Activated CD8-positive, alpha-beta memory T cell treated with anti-CD3 and anti-CD28 coated beads for 24 hours (primary cell): ENCODE measurements at places on chromosomes 7 and 10.

DNA sequence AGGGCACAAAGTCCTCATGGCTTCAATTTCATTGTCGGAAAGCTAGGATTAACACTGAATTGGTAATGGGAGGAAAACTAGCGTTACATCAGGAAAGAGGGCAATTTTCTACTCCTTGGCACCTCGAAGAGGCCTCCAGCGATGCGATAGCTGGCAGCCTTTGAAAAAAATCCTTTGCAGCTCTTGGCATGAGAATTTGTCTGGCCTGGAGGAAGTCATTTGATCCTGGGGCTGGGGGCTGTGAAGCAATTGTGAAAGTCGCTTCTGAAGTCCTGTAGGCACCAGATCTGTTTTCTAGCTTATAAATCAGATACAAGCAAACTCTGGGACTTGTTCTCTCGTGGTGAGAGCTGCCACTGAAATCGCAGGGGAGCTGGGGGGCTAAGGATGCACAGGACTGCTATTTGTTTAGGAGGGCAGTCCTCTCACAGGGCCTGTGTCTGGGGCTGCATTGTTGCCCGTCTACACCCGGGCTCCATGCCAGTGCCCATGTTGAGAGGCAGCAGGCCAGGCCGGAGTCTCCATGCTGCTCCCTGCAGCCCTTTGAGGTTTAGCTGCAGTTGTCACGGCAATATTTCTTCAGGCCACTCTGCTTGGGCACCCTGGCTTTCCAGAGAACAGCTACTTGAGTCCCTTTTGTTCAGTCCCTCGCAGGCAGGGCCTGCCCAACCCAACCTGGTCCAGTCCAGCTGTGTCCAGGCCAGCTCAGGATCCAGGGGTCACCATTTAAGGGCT, 206.8 kb upstream of the LYZL1 start:
- no peak for DNase-seq

DNA sequence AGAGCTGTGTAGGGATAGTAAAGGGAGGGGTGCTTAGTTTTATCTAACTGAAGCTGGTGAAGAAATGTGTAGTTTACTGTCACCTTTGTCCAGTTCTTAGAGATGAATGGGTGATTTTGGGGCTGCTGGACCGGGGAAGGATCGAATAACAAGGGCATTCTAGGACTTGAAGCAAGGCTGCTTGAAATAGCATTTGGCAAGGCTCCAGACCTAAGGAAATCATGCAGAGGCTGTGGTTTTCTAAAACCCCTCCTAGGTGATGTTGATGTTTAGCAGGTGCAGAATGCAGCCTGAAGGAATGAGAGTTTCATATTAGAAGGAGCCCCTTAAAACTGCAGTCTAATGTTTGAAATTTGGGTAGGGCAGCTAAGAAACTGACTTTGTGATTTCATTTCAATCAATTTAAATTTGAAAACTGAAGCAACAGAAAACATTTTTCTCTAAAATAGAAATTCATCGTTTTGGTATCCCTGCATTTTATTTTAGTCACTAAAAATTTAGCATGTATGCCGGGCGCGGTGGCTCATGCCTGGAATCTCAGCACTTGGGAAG, 68.5 kb downstream of the TET1 start:
- DNase-seq, result no peak

DNA sequence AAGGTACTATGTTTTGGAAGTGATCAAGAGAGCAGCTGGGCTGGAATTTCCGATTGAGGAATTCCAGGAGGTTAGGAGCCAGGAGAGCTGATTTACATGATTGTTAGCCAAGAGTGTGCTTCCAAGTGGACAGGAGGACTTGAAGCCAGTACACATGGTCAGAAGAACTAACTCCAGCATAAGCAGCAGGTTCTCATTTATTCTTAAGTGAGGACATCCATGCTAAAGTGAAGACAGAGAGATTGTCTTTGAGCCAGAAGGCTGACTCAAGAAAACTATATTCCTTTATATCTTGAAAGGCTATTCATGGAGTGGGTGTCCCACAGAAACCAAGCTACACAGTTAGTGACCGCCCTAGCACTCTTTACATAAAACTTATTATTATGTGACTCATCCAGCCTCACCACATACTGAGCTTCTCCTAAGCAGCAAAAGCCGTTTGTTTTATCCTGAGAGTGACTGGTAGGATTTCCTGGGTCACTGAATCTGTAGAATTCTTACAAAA, 56.7 kb upstream of the SEMA3A start:
- DNase-seq, result no peak

- no peak for DNase-seq
Observed at GRCh38 chr10:98078774-98079173, 48.4 kb upstream of the CRTAC1 start.

- DNase-seq, result no peak
Observed at GRCh38 chr7:116153050-116153449, 57.3 kb upstream of the TES start.

- DNase-seq, result no peak
Observed at GRCh38 chr7:100879685-100880261, 4.9 kb downstream of the SRRT start.

- DNase-seq, result no peak
Observed at GRCh38 chr7:15709978-15710377, 23.5 kb upstream of the MEOX2 start.

GRCh38 chr10:6269953-6270867, 67.5 kb downstream of the PFKFB3 start:
- peak; percentile 84 for DNase-seq

GRCh38 chr7:68063171-68063570, 1066.5 kb downstream of the TYW1 start:
- DNase-seq, result no peak

- DNase-seq, result no peak
Observed at GRCh38 chr7:71350680-71351079, 218.7 kb downstream of the GALNT17 start.

- DNase-seq, result no peak
Observed at GRCh38 chr10:31884386-31884785, 44.2 kb downstream of the ARHGAP12 start.

GRCh38 chr7:137335814-137336213, 7.7 kb downstream of the PTN start:
- DNase-seq, result no peak

- no peak for DNase-seq
Observed at GRCh38 chr7:64755865-64756264, 38.4 kb upstream of the ZNF138 start.

DNA sequence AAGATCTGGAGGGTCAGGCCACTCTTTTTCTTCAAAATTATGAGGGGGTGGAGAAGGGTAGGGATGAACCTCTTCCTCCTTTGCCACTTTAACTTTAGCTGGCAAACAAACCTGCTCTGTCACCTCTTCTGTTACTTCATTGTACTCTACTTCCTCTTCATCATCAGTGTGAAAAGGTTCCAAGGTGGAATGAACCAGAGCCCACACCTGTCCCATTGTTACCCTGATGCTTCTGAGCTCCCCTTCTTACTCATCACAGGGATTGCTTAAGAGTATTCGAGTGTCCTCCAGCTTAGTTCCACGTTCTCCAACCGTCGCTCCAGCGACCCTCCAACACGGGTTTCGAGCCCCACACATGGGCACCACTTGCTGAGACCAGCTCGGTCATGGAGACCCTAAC, 5.2 kb downstream of the MRPS24 start:
- no peak for DNase-seq

DNA sequence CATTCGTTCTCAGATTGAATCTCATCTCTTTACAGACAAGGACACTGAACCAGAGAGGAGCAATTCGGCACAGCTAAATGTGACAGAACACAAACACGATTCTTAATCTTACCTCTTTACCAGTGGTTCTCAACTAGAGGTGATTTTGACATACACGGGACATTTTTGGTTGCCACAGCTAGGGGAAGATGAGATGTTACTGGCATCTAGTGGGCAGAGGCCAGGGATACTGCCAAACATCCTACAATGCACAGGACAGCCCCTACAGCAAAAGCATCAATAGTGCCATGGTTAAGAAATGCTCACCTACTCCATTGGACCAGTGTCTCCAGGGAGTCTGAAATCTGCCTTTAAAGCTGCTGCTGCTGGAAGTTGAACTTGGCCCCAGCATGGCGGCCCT, 27.3 kb downstream of the PDE1C start:
- DNase-seq, result no peak

DNA sequence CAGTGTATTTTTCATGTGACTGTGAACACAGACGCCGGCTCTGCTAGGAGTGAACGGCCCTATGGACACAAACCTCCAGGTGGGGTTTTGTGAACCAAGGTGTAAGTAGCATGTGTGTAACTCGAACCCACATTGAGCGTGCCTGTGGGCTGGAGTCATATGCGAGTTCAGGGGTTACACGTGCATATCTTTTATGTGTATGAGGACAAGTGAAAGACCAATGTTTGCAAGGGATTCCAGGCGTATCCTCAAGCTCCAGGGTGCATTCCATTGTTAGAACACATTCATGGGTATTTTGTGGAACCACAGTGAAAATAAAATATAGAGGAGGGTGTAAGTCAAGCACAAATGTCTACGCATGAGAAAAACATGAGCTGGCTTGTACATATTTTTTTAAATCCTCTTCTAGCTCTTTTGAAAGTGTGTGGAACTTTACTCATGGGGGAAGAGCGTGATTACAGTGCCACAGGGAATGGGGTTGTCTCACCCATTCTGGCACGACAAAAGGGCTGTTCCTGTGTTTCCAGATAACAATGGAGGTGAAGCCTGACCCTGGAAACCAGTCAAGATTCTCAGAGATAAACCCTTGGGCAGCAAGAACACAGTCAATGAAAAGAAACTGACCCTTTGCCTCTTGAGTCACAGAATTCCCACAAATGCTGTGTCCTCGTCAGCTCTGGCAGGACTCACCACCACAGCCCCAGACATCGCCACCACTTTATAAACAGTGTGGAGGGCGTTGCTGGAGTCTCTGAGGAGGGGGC, 37.0 kb upstream of the GOT1 start:
- DNase-seq, result no peak

DNA sequence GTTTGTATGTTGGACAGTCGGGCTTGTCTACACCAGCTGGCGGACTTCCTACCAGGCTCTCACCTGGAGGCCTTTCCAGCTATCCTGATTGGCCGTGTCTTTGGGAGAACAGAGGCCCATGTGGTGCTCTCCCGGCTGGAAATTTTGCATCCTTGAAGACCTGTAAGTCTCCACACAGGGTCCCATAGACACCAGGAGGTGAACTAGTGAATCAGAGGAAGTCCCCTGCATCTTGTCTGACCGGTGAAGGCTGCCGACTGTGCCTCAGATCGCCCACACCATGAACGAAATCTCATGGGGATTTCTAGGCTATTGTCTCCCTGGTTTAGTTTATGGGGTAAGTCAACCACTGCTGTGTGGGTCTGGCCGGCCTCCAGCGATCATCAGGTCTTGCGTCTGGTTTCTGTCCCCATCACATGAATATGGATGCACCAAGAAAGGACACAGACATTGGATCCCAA, 108.4 kb upstream of the LYZL2 start:
- DNase-seq, result no peak

DNA sequence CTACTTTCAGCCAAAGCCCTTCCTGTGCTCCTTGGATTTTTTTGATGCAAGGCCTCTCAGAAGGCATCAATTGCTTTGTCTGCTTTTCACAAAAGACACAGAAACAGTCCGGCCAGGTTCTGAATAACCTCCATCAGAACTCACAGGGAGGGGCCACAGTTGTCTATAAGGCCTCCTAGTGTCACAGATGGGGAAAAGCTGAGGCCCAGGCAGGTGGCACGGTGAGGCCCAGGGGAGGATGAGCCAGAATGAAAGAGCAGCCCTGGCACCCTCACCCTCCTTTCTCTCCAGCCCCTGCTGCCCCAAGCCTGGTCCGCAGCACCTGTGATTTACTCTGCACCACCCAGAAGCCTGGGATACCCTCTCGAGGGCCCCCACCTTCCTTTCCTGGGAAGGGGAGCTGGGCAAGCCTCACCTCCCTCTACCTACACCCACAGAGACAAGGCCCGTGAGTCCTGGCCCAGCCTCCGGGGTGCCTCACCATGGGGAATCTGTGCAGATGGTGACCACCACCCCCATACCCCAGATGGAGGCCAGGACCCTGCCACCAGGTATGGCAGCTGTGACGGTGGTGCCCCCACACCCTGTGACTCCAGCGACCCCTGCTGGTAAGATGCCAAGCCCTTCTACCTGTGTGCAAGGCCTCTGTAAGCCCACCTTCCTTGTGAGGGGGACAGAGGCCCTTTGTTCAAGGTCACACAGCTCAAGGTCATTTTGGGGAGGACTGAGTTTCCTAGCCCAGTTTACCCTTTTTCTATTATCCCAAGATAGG, 26.2 kb upstream of the ZNF467 start:
- peak; percentile 76 for DNase-seq

DNA sequence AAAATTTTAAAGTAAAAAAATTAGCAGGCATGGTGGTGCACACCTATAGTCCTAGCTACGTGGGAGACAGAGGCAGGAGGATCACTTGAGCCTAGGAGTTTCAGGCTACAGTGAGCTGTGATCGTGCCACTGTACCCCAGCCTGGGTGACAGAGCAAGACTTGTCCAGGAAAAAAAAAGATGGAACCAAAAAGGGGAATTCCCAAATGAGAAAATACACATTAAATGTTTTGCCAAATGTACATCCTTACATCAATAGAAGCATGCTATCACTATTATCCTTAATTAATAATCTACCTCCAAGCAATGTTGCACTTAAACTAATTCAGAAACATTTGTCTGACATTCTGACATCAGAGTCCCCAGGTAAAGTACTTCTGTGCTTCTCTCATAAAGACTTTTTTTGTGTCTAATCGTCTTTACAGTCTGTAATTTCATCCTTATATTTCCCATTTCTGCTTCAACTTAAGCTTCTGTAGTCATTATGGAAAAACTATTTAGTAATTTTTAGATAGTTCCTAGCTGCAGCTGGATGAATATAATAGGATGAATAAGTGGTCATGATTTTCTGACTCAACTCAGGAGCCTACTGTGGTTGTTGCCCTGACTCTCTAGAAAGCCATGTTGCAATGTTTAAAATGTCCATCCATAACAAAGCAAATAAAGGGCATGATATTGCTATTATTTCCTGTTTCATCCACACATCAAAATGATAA, 57.7 kb downstream of the MYPN start:
- DNase-seq, result no peak

- no peak for DNase-seq
Observed at GRCh38 chr10:31058795-31059703, 27.4 kb upstream of the ZNF438 start.

GRCh38 chr7:107924841-107925504, 34.0 kb downstream of the DLD start:
- no peak for DNase-seq

GRCh38 chr7:85115006-85115405, 71.8 kb downstream of the SEMA3D start:
- no peak for DNase-seq

GRCh38 chr10:111579473-111579872, 502.6 kb downstream of the ADRA2A start:
- no peak for DNase-seq

DNA sequence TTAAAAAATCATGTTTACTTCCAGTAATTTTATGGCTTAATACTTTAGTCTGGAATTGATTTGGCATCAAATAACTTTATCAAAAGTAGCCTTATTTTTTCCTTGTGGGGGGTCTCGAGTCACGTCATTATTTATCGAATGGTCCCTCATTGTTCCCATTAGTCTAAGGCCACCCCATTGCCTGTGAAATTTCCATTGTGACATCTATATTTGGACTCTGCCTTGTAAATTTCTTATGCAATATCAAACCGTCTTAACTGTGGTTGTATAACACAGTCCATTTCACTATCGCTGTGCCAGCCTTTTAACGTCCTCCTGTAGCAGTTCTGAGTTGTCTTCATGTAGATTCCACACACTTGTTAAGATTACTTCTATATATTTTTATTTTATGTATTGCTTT, 103.9 kb upstream of the RET start:
- DNase-seq, result no peak
